ENCODE measurements at places on chromosomes 2 and 18.

DNA sequence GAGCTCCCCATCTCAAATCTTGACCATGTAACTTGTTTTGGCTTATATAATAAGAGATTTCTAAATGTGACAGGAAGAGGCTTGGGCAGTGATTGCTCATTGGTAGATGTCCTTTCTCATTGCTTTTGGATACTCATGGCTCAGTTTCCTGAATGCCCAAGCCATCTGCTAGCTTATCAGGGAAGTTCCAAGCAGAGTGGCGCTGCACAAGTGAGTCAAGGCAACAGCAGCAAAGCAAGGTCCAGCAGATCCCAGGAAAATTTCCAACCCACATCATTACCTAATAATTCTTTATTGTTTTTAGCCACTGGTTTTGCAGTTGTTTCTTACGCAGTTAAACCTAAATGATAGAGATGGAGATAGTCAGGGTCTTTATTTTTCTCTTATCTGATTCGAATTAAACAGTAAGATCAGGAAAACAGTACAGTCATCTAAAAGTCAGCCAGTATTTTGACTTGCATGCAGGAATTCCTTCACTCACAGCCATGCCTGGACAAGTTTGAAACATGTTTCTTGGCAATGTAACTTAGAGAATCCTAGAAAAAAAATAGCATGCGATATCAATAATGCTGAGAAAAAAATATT, 349.7 kb upstream of the TMEFF2 start:
- DNase-seq = no peak

- no peak for DNase-seq
Observed at GRCh38 chr2:120034621-120035020, 21.7 kb downstream of the EPB41L5 start.

- no peak for DNase-seq
Observed at GRCh38 chr2:126952216-126952615, 53.5 kb downstream of the TEX51 start.

DNA sequence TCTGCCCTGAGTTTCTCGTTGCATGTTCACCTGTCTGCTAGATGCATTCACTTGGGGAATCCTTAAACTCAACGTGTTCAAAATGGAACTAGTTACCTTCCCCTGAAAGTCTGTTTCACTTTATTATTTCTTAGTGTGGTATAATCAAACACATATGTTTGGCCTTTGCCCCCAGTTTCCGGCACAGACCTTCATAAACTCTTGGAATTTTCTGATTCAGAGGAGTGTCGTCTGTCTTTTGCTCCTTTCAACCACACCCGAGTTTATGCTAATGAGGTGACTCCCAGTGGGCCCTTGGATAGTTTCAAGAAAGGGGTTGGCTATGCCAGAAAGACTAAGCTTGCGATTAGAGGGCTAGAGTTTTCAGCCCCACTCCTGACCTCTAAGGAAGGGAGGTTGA, 198.9 kb downstream of the CDCA7 start:
- no peak for DNase-seq

DNA sequence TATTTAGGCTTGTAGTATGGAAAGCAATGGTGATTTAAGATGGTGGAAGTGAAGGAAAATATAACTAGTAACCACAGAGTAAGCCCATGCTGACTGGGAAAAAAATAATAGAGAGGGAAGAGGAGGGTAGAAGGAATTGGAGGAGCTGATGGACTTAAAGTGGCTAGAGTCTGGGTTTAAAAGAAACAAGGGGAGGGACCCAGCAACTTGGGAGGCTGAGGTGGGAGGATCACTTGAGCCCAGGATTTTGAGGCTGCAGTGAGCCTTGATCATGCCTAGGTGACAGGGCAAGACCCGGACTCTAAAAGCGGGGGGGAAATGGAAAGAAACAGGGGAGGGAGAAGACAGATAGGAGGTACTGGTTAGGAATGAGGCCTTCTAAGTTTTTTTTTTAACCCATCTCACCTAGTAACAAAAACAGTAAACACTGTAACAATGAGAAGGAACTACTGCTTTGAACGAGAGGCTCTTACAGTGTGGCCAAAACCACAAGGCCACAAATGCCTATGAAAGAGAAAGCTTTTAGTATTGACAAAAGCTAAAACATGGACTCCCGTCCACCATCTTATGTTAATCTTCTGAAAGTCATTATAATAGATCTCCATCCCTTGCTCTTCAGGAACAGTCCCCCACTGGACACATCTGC, 26.6 kb downstream of the METTL8 start:
- DNase-seq = no peak

GRCh38 chr2:205644018-205644417, 38.3 kb upstream of the NRP2 start:
- DNase-seq = peak; percentile 20

DNA sequence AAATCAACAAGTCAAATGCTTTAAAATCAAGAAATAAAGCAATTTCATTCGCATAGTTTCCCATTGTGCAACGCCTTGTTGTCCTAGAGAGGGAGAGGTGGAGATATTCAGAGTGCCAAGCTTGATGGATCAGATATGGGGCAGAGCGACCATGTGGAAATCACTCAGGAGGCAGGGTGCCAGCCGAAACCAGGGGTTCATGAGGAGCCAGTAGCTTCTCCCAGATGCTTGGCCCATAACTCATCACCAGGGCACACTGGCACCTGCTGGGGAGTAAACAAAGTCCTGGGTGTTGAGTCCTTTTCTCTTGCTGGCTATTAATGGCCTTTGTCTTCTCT, 53.0 kb upstream of the ASAP2 start:
- no peak for DNase-seq

GRCh38 chr2:10834068-10834655, 21.6 kb upstream of the PDIA6 start:
- no peak for DNase-seq

DNA sequence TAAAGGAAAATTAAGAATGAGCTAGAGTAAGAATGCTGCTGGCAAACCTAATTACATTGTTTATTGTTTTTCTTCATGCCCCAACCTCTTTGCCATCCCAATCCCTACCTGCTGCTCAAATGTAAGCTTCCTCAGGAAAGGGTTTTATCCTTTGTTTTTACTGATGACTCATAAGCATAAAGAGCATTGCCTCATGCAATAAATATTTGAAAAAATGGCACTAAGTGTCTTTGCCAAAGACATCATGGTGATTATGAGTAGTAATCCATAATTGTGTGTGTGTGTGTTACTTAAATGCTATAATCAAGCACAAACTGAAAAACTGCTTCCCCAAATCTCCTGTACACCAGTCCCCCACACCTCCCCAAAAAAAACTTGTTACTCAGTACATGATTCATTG, 53.4 kb downstream of the DNER start:
- no peak for DNase-seq

- DNase-seq = no peak
Observed at GRCh38 chr2:235212501-235213158, 260.8 kb downstream of the SH3BP4 start.

GRCh38 chr2:189995679-189996078, 66.8 kb downstream of the MSTN start:
- DNase-seq = no peak

DNA sequence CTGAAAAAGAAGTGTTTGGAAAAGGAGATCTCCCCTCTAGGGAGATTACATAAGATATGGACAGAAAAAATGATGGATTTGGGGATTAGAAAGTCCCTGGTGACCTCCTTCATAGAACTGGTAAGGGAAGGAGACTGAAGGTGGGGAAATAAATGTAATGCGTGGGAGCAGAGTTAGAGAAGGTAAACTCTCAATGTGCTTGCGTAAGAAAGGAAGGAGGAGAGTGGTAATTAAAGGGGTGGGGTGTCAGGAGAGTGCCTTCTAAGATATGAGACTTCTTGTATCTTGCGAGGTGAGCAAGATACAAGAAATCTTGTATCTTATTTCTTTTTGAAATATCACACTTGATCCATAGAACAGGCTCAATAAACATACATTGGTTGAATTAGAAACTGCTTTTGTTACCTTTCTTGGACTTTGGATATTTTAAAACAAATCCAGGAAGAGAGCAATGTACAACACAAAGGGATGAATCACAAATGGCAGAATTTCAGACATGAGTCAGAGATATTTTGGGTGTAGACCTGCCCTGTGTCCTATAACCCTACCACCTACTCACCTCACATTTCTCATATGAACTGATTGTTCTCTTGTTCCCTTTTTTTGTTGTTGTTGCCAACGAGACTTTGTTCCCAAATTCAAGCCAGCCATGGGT, 342.4 kb downstream of the INSIG2 start:
- peak; percentile 9 for DNase-seq

DNA sequence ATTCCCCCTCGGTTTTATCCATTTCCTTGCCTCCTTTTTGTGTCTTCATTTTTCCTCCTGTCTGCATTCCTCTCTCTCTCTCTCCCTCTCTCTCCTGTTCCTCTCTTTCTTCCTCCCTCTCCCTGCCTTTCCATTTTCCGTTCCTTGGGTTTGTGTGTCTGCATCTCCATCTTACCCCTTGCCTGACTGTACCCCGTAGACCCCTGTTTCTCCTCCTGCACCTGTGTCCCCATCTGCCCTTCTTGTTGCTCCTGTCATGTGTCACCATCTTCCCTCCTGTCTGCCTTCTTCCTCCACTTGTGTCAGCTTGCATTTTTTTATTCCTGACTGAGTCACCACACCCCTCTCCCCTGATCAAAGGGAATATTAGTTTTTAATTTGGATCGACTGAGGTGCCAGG, 1.8 kb downstream of the CDK5R2 start:
- no peak for DNase-seq

DNA sequence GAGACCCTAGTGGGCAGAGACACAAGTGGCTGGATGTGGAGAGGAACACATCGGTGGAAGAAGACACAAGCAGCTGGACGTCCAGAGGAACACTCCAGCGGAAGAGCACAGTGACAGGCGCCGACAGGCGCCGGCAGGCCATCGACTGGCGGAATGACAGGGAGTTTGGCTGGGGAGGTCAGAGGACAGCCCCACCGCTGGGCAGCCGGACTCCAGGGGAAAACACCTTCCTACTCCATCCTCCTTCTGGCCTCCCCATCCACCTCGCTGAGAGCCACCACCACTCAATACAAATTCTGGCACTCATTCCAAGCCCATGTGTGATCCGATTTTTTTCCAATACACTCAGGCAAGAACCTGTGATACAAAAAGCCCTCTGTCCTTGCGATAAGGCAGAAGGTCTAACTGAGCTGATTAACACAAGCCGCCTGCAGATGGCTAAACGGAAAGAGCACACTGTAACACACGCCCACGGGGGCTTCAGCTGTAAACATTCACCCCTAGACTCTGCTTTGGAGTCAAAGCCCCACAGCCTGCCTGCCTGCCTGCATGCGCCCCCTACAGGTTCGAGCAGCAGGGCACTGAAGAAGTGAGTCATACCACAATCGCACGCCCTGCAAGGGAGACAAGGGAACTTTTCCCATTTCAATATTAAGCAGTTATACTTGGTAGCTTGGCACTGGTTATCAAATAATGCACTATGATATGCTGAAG, 50.2 kb upstream of the LRP1B start:
- peak; percentile 14 for DNase-seq

GRCh38 chr2:3637692-3638455, 20.1 kb upstream of the ALLC start:
- no peak for DNase-seq

- DNase-seq = no peak
Observed at GRCh38 chr2:157233506-157233905, 24.0 kb upstream of the GALNT5 start.

DNA sequence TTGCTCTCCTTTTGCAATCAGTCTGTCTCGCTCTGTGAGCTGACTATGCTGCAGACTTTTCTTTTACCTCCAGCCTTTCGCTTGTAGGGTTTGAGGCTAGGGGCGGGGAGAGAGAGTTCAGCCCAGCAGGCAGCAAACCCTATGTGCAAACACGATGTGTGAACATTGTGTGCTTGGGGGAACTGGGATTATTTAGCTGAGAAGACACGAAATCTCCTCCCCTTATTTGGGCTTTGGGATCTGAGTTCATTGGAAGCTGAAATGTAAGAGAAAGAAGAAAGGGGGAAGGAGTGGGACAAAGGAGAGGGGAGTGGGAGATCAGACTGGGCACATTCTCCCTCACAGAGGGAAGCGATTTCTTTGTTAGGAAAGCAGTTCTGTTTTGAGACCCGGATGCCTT, 189.6 kb upstream of the TNP1 start:
- DNase-seq = no peak

DNA sequence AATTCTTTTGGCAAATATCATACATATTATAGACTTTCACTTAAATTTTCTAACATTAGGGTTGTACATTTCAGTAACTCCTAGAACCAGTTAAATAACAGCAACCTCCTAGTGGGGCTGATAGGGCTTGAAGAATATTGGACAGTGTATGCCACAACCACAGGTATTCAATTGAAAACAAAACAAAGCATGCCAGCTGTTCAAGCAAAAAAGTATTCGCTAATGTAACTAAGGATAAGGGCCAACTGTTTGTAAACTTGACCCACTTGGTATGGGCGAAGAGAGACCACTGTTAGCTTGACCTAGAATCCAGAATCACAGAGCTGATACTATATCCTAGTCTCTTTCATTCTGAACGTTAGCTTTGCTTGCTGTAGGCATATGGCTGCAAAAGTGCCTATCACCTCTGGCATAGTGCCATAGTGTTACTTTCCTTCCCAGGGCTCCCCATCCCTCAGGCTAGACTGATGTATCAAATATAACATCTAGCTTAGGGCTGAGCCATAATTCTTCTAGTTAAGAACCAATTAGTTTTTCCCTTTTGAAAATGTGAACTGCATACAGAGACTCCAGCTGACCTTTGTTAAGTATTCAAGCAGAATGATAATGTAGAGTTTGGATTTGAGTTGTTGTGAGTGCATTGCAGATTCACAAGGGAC, 458.8 kb upstream of the NRXN1 start:
- no peak for DNase-seq

GRCh38 chr2:235223011-235223410, 270.8 kb upstream of the AGAP1 start:
- DNase-seq = no peak

- peak; percentile 16 for DNase-seq
Observed at GRCh38 chr2:47867205-47867604, 39.1 kb downstream of the FBXO11 start.

GRCh38 chr18:49368161-49368875, 92.1 kb downstream of the DYM start:
- DNase-seq = no peak

GRCh38 chr2:70557171-70557838, 3.7 kb upstream of the TGFA start:
- DNase-seq = no peak

DNA sequence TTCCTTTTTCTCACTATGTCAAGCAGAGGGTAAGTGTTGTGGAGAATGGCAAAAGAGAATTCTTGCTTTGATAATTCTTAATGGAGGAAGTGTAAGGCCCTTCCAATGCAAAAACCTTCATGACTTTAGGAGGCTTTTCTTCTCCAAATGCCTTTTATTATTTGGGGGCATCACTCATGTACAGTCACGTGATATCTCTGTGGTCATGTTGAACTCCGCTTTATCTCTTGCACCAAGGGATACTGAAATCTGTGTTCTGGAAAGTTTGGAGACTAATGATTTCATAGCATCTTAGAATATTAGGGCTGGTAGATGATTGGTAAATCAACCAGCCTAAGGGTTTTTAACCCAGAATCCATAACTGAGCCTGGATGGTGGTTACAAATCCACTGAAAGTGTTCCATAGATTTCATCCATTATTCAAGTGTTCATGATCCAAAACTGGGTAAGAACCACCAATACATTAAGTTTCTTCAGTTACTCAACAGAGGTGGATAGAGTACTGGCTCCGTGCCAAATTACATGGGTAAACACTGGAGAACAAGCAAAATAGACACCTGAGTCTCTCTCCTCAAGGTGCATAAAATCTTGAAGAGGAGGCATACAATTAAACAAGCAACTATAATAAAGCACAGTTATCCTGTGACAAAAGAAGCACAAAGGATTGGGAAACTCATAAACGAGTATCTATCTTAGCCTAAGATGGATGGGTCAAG, 169.6 kb upstream of the EPHA4 start:
- no peak for DNase-seq

GRCh38 chr2:31832363-31832762, 178.4 kb downstream of the MEMO1 start:
- DNase-seq = no peak

Data from AG08396 (cell line).